NCI-H774 (cell line): ENCODE measurements at places on chromosomes 3 and 15.

GRCh38 chr3:37590328-37591079, 271.2 kb upstream of the CTDSPL start:
- no peak for DNase-seq

GRCh38 chr3:47650294-47650693, 71.6 kb upstream of the CSPG5 start:
- DNase-seq = no peak

DNA sequence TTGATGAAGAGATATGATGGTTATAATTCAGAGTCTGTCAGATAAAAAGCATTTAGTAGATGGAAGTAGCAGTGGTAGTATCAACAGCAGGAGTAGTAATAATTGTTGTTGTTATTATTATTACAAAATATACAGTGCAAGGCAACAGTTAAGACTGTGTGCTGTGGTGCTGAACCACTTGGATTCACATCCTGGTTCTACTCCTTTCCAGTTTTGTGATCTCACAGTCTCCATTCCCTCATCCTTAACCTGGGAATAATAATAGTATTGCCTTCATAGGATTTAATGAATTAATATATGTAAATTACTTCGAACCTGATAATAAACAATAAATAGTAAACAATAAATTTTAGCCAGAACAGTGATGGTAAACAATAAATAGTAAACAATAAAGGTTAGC, 37.1 kb upstream of the TSC22D2 start:
- DNase-seq = no peak

- no peak for DNase-seq
Measured at GRCh38 chr3:12990306-12990705, 82.9 kb downstream of the IQSEC1 start.

GRCh38 chr3:52781741-52782140, 4.3 kb downstream of the ITIH1 start:
- no peak for DNase-seq
